Retina (tissue), 1 donor: ENCODE measurements at places on chromosomes 12 and 14.

GRCh38 chr14:82510007-82510406, 976.4 kb upstream of the SEL1L start:
- no peak for DNase-seq

GRCh38 chr14:92531106-92531873, 17.7 kb downstream of the RIN3 start:
- no peak for DNase-seq

GRCh38 chr14:37597914-37598746, 2.7 kb downstream of the TTC6 start:
- peak; percentile 67 for DNase-seq

DNA sequence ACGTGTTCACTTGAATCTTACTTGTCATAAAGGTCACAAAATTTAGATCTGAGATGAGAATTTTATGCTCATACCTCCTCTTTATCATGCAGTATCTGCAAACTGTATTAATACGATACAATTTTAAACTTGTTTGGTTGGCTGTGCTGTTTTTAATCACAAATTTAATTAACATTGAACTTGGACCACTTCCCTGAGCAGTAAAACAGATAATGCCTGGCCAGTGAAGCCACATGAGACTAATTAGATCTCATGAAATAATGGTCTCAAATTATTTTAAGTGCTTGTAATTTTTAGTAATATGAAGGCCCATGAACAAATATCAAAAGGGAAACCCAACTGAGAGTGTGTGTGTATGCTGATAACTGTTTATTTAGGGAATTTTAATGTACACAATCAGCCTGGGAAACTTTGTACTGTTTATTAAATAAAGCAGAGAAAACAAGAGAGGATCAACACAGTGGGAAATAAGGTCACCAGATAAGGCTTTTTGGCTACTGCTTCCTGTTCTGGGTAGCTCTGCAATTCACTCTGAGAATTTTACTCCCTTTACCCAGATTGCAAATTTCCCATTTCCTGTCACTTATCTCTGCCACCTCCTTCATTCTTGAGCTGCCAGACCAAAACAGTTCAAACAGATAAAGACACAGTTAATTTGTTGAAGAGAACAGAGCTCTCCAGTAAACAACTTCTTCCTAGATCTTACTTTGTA, 61.6 kb upstream of the GNPNAT1 start:
- DNase-seq = no peak

GRCh38 chr14:78448164-78449094, 278.3 kb downstream of the NRXN3 start:
- DNase-seq = peak; percentile 68

GRCh38 chr14:102500158-102500662, 9.4 kb downstream of the ANKRD9 start:
- no peak for DNase-seq

DNA sequence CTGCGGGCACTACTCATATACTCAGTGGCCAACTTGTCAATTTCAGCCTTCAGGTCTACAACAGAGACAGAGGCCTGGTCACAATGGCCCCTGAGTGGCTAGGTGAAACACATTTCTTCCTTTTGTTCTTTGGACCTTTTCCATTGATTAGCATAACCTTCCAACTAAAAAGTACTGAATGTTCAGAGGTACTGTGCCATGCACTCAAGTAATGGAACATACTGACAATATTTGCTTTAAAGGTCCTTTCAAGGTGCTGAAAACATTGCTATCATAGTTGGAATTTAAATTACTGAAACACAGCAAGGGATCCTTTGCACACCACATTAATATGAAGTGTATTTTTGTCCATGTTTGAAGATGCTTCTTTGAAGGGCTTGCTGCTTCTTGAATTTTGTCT, 6.1 kb upstream of the ACRBP start:
- DNase-seq = no peak

- no peak for DNase-seq
These were observed 33.5 kb upstream of the ARHGAP5 start for GRCh38 chr14:32043624-32044023.

GRCh38 chr12:30845676-30846075, 80.9 kb upstream of the TSPAN11 start:
- DNase-seq = no peak

GRCh38 chr12:14893506-14894250, 8.0 kb upstream of the MGP start:
- no peak for DNase-seq

DNA sequence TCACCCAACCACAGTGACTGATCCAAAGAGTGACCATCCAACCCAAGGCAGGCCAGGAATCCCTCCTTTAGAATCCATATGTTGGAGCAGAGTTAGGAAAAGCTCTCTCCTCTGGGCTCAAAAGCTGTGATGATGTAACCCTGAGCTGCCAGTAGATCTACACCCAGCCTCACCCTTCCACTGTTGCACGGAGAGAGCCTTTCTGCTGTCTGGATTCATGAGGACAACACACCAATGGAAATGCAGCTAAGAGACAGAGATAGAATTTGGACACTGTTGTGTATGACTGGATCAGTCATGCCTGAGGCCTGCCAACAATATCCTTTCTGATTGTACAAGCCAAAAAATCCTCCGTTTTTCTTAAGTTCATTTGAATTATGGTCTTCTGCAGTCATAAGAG, 4.4 kb upstream of the OR6J1 start:
- DNase-seq = no peak

DNA sequence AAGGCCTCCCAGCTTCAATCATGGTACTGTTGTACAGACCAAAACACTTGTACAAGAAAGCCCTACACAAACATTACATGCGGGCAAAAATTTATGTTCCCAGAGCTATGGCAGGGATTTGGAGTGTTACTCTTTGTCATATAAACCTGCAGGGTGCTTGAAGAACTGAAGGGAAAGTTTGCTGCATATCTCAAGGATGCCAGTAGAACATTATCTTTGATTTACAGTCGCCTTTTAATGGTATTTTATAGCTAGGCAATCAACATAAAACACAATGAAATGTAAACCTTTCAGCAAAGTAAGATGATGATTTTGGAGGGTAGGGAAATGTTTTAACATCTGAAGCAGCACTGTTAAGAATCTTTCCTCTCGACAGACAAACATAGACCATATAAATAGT, 305.6 kb downstream of the KCNH5 start:
- DNase-seq = no peak

DNA sequence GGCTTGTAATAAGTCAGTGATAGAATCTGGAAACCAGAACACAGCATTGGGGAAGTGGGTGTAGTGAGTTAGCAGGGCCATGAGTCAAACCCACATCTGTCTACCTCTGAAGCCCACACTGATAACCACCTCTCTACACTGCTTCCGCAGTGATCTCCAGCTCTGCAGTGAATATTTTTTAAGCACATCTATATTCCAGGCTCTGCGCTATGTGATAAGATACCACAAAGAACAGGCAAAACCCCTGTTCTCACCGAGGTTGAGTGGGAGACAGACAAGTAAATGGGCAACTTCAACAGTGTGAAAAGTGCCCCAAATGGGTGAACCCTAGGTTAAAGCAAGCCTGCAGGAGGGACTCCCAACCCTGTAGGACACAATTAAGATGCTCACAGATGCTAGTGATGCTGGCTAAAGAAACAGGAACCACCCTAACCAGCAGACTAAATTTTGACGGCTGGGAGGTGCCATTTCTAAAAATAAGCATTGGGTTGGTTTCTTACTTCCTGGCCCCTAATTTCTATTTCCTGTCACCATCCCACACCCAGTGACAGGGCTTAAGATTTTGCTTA, 375.0 kb downstream of the DPF3 start:
- no peak for DNase-seq

DNA sequence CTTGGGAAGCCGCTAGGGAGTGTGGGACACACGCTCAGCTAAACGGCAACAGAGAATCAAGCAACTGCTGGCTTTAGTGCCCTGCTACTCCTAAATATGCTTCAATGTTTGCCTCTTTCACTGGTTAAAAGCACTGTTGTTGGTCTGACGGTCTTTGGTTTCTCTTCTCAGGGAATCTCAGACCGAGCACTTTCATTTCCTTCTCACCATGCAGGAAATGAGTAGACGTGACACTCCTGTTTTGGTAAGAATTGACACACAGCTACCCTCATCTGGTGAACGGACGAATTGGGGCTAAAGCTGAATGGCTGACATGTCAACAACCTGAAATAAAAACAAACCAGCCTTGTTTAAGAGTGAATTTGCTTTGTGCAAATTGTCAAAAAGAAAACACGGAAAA, 57.5 kb upstream of the PIWIL1 start:
- no peak for DNase-seq

DNA sequence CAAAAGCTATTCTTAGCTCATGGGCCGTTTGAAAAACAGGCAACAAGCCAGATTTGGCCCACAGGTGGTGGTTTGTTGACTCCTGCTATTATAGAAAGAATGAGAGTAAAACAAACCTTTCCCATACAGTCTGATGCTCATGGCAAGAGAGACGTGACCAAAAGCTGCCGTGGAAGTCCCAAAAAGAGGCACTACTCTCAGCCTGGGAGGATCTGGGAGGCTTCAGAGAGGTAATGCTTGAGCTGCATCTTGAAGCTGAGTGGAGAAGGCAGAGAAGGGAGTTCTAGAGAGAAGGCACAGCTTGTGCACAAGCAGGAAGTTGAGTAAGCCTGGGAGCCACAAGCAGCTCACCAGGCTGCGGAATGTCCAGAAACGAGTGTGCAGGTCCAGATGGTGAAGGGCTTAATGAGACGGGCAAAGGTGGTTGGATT, 9.6 kb downstream of the PLXNC1 start:
- DNase-seq = no peak

- peak; percentile 56 for DNase-seq
These were observed 236.5 kb upstream of the GRIP1 start for GRCh38 chr12:66915306-66915904.

GRCh38 chr14:104975481-104976197, 2.5 kb downstream of the AHNAK2 start:
- no peak for DNase-seq

- no peak for DNase-seq
These were observed 10.3 kb downstream of the KIF26A start for GRCh38 chr14:104148433-104149277.

GRCh38 chr12:94312378-94312777, 147.3 kb downstream of the CEP83 start:
- no peak for DNase-seq

DNA sequence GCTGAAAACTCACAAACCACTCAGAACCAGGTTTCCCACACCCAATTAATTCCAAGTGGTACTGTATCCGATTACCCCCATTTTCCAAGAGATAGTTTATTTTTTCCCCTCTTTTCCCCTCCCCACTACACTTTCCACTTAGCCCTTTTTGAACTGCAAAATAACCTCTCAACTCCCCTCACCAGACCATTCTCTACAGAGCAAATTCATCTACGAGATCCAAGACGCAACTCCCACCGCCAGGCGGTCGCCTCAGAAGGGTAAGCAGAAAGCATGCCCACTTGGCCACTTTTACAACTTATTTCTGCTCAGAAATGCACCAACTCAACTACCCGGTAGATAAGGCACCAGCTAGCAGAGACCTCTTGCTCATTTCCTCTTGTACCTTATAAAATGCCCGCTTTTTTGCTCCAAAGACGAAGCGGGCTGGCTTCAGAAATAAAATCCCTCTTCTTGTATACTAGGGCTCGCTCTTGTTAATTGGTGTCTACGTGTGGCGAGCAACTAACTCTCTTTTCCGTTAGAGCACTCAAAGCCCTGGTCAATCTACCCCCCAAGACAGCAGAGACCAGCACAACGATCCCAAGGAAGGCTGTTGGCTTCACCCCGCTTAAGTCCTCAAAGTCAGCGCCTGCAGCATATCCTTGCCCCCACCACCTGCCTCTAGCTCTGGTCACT, 910 bp upstream of the SRP54 start:
- DNase-seq = no peak

GRCh38 chr14:55600784-55601561, 21.0 kb downstream of the KTN1 start:
- no peak for DNase-seq

GRCh38 chr12:90947869-90948268, 7.1 kb downstream of the CCER1 start:
- DNase-seq = no peak

- no peak for DNase-seq
These were observed 218.3 kb downstream of the AACS start for GRCh38 chr12:125283521-125283920.

- DNase-seq = no peak
These were observed 27.0 kb downstream of the RIN3 start for GRCh38 chr14:92540472-92541048.

DNA sequence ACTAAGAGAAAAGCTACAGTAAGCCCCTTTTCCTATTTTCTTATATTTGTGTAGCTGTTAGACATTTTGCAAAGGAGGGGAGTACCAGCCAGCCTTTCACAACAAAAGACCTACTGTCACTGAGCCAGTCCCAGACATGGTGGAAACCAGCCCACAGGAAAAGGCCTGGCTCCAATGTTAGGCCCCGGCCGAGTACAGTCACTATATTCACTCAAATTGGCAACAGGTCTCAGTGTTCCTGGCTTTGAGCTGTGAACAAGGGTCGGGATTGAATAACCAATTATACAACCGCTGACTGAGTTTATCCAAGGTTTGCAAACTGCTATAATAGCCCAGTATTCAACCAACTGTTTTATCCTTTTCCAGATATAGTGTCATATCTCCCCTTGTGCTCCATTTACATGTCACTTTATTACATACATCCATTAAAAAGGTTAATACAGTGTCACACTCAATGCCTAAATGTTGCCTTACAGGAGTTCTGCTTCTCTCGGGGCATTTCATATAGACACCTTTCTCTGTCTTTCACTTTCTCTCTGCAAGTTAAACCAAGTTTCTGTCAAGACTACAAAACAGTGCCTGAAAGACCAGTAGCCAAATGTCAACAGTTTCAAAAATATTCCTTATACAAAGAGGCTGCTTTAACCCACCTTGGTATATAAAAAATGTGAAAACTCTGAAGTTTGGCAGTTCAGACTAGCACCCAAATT, 178.1 kb downstream of the SOX5 start:
- DNase-seq = no peak

- DNase-seq = no peak
These were observed 1165.4 kb downstream of the TMEM121 start for GRCh38 chr14:106691601-106692291.

DNA sequence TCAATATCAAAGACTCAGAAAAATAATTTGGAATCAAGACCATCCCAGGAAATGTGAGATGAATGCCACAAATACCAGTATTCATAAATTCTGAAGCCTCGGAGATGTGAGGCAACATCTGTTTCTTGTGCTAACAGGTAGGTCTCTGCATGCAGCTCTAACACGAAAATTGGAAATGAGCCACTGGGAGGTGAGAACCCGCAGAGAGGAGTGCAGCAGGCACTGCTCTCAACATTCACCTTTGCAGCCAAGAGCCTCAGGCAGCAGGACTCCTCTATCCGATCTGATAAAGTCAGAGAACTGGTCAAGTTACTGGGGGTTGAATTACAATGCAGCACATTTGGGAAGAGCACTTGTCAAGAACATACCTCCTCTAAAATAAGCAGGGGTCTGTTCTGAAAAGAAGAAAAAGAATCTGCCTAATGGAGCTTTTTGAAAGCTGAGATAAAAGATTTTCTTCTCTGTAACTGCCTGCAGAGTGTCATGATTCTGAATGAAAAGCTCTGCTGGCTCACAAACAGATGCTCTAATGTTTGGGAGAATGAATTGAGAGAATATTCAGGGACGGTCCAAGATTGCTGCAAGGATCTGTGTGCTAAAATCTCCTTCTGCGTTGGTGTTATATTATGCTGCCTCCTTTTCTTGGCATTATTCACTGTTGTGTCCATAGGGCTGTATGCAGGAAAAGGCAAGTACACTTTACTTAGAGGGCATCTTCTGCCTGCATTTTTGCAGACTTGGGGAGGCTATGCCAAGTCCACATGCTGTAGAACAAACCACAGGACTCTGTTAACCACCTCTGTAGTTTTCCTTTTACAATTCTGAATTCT, 209.6 kb upstream of the KRR1 start:
- DNase-seq = no peak

GRCh38 chr14:50357124-50357523, 39.6 kb downstream of the CDKL1 start:
- DNase-seq = no peak

- no peak for DNase-seq
These were observed 52.7 kb downstream of the ERH start for GRCh38 chr14:69345402-69345801.
